Trophoblast cell (in vitro differentiated cells and primary cell): ENCODE measurements at places on chromosomes 7 and 10.
A peak's percentile ranks its signal among the peaks of the same experiment; 100 is the strongest.

GRCh38 chr10:112898540-112899390, 51.3 kb upstream of the TCF7L2 start:
- DNase-seq, result peak; percentile 29

DNA sequence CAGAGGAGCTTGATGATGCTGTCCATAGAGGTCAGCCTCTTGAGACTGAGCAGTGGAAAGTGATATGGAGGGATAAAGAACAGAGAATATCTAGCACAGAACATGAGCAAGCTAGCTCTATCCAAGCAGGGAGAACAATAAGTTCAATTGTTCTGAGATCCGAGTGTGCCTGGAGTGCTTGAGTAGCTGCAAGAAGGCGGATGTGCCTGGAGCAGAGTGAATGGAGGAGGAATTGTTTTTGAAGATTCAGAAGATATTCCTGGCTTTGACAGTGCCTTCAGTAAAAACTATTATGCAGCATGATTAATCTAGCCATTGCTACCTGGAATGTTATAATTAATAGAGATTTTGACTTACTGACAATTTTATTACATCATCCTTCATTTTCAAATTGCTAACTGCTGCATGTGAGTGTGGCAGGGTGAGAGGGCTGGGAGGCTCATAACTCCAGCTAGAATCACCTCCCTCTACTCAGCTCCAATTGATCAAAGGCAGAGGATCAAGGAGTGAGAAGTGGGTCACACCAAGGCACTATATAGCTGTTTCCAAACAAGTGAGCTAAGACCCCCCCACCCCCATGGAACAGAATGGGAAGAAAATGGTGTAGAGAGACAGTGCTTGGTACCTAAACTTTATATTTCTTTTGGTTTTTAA, 302.8 kb downstream of the ADRA2A start:
- DNase-seq, result no peak

DNA sequence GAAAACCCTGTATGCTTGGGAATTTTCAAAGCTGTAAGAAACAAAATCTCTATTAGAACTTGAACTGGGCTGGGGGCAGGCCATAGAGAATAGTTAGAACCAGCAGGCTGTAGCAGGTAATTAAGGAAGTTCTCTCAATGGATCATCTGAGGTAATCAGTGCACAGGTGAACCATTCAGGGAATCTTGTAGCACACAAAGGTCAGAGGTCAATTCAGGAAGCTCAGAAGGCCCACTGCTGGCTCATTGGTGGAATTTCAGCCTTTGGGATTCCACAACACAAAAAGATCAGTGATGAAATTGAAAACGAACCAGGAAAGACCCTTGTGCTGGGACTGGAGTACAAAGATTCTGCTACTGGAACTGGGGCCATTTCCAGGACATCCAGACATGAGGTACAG, 82.0 kb downstream of the TMEM168 start:
- no peak for DNase-seq

DNA sequence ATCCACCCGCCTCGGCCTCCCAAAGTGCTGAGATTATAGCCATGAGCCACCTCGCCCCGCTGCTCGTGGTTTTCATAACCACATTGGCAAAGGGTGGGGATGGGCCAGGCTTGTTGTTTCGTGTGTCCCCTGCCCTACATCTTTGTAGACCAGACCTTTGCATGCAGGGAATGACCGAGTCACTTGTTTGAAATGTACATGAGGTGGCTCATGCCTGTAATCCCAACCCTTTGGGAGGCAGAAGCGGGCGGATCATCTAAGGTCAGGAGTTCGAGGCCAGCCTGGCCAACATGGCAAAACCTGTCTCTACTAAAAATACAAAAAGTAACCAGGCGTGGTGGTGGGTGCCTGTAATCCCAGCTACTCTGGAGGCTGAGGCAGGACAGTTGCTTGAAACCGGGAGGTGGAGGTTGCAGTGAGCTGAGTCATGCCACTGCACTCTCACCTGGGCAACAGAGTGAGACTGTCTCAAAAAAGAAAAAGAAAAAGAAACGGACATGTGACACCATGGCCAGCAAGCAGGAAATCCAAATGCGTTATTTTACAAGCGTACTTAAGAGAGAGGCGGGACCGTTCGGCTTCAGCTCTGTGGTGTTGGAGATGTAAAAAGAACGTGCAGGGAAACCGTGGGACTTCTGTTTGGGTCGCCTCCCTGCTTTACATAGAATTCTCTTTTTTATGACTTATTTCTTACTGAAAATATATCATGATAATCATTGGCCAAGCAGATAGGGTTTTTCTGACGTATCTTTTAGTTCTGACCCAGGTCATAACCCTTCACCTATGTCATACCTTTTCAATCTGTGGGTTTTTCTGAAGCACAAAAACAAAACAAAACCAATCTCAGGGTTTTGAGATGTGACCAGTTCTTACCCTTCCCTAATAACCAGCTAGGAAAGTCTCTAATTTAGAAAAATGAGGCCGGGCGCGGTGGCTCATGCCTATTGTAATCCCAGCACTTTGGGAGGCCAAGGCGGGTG, 45.1 kb downstream of the WIPI2 start:
- DNase-seq, result peak; percentile 64

- no peak for DNase-seq
Observed at GRCh38 chr10:25842146-25842545, 91.9 kb upstream of the MYO3A start.

DNA sequence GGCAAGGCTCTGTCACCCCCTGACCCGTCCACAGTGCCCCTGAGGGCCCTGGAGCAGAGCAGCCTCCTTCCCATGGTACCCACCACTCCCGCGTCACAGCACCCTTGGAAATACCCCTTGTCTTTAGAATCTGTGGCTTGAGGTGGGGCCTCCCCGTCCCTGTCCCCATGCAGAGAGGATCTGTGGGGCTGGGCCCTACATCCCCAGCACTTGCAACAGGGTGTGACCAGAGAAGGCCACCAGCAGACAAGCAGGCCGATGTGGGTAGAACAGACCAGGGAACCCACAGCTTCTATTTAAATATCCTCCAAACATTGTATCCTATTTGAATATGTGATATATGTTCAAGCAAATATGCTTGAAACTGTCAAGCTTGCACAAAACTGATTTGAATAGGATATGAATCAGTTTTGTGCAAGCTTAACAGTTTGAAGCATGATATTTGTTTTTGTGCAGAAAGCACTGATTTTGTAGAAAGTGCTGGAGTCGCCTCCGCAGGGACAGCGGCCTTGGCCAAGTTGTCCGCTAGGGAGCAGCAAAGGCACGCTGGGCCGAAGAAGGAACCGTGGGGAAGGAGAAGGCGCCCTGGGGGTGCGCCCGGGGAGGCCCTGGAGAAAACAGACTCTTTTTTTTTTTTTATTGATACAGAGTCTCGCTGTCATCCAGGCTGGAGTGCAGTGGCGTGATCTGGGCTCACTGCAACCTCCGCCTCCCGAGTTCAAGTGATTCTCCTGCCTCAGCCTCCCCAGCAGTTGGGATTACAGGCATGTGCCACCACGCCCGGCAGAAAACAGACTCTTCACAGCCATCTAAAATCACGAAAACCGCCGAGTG, 2.2 kb downstream of the CFAP46 start:
- no peak for DNase-seq

GRCh38 chr10:123262456-123262855, 108.3 kb downstream of the BUB3 start:
- no peak for DNase-seq

GRCh38 chr7:157389951-157390730, 53.3 kb downstream of the DNAJB6 start:
- DNase-seq, result peak; percentile 75

- DNase-seq, result no peak
Observed at GRCh38 chr7:380139-380485, 90.1 kb downstream of the FOXL3 start.

- DNase-seq, result peak; percentile 27
Observed at GRCh38 chr7:5429857-5430611, 6.4 kb upstream of the TNRC18 start.

GRCh38 chr10:77347052-77347451, 290.6 kb downstream of the KCNMA1 start:
- DNase-seq, result no peak

GRCh38 chr7:124603066-124603465, 162.5 kb downstream of the GPR37 start:
- DNase-seq, result no peak

GRCh38 chr7:85343484-85343883, 156.6 kb upstream of the SEMA3D start:
- no peak for DNase-seq

GRCh38 chr10:31179091-31179680, 139.8 kb upstream of the ZEB1 start:
- no peak for DNase-seq

- DNase-seq, result no peak
Observed at GRCh38 chr10:80487421-80487785, 33.3 kb downstream of the TSPAN14 start.

GRCh38 chr10:34758447-34758996, 56.6 kb downstream of the PARD3 start:
- DNase-seq, result no peak

DNA sequence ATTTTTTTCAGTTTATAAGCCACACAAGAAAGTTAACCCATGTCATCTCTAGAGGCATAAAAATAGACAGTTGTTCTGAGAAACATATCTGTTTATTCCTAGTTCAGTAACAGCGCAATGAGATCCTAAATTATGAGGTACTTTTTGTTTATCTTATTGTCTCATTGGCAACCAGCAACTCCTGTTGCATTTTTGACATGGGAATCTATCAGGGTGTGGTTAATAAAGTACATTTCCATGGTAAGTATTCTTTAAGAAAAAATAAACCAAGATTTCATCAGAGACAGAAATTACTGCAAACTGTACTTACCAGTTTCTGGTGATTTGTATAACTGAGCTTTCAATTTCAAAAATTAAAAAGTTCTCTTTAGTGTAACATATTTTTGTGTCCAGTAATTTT, 9.0 kb downstream of the FAS start:
- no peak for DNase-seq

DNA sequence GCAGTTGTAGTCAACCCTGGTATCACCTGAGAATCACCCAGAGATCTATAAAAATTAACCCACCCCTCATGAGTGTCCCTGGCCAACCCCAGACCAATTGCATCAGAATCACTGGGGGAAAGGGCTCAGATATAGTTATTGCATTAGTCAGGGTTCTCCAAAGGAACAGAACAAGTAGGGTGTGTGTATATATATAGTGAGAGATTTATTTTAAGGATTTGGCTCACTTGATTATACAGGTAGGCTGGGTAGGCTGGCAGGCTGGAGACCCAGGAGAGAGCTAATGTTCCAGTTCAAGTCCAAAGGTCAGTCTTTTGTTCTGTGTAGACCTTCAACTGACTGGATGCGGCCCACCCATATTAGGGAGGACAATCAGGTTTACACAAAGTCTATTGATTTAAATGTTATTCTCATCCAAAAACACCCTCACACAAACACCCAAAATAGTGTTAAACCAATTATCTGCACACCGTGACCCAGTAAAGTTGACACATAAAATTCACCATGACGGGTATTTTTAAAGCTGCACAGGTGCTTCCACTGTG, 372.9 kb upstream of the NFE2L3 start:
- no peak for DNase-seq

DNA sequence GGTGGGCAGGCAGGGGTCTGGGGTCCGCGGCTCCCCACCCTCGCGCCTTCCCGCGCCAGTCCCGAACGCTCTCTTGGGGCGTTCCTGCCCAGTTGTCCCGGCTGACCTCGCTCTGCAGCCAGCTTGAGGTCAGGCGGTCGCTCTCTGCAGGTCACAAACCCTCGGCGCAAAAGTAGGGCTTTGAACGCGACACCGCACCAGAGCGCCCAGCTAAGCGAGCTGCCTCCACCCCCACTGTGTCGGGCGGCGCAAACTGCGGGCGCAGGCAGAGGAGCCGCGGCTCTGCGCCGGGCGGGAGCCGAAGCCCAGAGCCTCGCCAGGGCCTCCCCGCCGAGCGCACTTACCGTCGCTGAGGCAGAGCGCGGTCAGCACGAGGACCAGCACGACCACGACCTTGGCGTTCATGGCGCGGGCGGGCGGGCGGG, 284 bp downstream of the CXCL12 start:
- peak; percentile 18 for DNase-seq

- DNase-seq, result no peak
Observed at GRCh38 chr10:69362471-69362954, 54.2 kb downstream of the TACR2 start.

DNA sequence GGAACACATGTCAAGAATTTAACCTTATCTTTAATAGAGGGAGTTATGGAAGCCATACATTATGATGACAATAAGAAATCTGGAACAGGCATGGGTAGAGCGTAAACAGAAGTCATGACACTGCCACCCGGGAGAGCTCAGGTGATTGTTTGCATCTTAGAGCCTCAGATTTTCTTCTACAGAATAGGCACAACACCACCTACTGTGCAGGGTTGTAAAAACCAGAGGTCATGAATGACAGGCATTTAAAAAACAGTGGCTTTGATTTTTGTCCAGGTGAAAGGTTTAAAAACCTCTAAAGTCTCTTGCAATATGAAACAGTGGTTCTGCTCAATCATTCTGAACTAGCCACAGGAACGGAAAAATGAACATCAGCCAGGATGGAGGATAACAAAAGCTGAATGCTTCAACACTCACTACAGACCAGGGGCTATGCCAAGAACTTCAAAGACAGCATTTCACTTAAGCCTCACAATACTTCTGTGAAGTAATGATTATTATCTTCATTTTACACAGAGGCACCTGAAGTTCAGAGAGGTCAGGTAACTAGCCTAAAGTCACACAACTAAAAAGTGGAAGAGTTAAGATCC, 123.8 kb downstream of the SLC25A13 start:
- no peak for DNase-seq

- DNase-seq, result no peak
Observed at GRCh38 chr10:127303105-127303504, 106.7 kb upstream of the INSYN2A start.

GRCh38 chr10:70478191-70479164, at the start of gene PALD1:
TSS of gene PALD1 (plus strand) at chr10:70478767. CDS start at chr10:70525952, 47,185 bp downstream.
- no peak for DNase-seq

DNA sequence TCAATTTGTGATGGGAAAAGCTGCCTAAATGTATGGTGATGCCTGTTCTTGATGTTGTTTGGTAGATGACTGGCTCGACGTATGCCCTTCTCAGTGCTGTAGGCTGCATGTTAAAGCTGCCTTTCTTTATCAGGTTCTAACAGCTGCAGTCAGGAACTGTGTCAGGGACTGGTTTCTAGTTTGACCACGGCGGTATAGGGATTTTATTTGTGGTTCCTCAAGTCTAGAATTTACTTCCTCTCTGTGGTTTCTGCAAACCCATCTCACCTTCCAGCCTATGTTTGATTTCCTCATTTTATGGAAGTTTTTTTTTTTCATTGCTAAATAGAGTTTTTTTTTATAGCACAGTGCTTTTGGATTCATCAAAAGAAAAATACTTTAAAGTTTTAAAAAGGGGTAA, 26.5 kb downstream of the LMTK2 start:
- DNase-seq, result peak; percentile 14

DNA sequence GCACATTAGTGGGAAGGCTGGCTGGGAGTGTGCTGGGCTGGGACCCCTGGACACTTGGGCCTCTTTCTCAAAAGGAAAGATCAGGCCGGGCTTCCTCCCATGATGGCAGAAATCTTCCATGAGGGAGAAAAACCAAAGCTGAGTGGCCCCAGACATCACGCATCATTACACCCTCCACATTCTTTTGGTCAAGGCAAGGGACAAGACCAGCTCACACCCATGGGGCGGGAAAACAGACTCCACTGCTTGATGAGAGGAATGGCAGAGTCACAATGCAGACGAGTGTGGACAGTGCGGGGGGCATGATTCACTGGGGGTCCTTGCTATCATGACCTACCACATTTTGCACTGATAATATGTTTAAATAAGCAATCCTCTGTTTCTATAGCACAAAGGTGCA, 73.3 kb downstream of the CREB3L2 start:
- no peak for DNase-seq

GRCh38 chr7:1638215-1638661, 31.8 kb upstream of the ELFN1 start:
- no peak for DNase-seq

GRCh38 chr7:18788026-18788425, 292.5 kb downstream of the HDAC9 start:
- no peak for DNase-seq

GRCh38 chr7:151109094-151110048, 23.1 kb downstream of the AGAP3 start:
- no peak for DNase-seq
